Karpas-422 (cell line): ENCODE measurements at places on chromosomes 16 and 17.

DNA sequence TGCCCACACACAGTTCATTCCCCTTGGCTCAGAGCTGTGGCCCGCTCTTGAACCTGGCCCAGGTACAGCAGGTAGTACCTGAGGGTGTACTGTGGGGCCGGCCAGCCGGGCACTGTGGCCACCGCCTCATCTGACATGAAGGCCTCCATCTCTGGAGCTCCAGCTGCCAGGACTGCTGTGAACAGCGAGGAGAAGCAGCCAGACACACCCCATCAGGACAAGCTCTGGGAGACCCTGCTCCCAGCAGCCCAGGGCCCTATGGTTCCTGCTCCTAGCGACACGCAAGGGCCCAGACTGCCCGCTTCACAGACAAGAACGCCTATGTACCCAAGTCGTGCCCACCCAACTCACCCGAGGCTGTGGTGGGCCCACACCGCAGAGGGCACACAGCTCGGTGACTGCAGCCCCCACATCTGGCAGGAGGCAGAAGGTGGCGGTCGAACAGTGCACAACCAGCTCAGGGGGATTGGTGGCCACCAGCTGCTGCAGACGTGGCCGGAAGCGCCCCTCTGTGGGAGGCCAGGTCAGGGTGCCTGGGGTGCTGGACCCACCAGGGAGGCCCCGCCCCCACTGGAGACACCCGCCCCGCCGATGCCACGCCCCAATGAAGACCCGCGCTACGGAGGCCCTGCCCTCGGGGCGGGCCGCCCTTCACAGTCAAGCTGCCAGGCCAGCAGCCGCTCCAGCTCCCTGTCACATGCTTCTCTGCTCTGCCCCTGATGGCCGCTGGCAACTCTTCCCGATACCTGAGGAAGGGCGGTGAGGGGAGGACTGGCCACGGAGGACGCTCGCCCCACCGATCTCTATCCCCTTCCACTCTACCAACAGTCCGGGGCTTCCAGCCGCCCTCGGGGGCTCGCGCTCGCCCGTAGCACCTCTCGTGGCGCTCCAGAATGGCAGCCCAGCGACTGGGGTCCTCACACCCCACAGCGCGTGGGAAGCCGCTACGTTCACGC, 1.1 kb upstream of the STUB1 start:
- peak; percentile 85 for DNase-seq

DNA sequence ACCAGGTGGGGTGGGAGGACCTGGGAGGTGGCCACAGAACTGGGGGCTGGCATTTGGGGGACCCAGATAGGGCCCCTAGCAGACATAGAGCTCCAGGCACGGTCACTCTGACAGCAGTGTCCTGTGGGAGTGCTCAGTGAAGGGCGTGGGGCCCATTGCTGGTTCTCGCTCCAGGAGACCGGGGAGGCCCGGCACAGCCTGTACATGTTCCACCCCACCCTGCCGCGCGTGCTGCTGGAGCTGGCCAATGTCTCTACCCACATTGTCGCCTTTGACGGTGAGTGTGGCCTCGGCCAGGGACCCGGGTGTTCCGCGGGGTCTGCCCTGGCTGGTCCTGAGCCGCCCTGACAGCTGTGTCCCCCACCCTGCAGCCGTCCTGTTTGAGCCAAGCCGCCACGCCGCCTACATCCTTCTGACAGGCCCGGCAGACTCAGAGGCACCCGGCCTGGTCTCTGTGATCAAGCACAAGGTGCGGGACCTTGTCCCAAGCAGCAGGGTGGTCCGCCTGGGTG, 11.2 kb downstream of the RGS11 start:
- no peak for DNase-seq

- peak; percentile 99 for DNase-seq
These were observed 59.1 kb downstream of the OR1D5 start for GRCh38 chr17:3004150-3004801.

GRCh38 chr16:30731411-30731810, 16.8 kb upstream of the PHKG2 start:
- no peak for DNase-seq

DNA sequence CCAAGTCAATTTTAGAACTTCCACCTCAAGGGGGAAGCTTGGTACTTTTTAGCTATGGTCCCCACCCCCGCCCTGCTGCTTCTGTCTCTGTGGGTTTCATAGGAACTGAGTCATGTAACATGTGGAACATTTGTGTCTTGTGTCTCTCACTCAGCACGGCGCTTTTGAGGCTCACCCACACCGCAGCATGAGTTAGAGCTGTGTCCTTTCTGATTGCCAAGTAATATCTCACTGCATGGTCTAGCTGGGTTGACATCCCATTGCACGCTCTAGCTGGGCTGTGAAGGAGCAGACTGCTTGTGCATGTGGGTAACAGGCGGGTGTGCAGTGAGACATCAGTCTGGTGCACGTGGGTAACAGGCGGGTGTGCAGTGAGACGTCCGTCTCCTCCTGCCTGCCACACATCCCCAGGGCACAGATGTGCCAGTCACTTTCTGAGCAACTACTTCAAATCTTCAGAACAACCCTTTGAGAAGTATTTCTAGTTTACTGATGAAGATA, 26.4 kb upstream of the SLC7A5 start:
- DNase-seq: peak; percentile 45

DNA sequence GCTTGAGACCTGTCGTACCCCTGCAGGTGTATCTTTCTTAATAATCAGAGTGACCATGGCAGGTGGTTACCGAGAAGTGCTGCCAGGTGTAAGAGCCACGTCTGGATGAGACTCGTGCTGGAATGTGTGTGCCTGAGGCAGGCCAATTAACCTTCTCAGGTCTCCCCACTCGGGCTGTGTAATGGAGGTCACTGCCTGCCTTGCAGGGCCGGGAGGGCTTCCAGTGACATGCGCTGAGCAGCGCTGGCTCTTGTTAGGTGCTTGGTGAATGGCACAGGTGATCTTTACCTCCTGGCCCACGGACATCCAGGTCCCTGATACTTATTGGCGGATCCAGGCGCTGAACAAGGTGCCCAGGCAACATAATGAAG, 4.6 kb upstream of the GSE1 start:
- DNase-seq: no peak

DNA sequence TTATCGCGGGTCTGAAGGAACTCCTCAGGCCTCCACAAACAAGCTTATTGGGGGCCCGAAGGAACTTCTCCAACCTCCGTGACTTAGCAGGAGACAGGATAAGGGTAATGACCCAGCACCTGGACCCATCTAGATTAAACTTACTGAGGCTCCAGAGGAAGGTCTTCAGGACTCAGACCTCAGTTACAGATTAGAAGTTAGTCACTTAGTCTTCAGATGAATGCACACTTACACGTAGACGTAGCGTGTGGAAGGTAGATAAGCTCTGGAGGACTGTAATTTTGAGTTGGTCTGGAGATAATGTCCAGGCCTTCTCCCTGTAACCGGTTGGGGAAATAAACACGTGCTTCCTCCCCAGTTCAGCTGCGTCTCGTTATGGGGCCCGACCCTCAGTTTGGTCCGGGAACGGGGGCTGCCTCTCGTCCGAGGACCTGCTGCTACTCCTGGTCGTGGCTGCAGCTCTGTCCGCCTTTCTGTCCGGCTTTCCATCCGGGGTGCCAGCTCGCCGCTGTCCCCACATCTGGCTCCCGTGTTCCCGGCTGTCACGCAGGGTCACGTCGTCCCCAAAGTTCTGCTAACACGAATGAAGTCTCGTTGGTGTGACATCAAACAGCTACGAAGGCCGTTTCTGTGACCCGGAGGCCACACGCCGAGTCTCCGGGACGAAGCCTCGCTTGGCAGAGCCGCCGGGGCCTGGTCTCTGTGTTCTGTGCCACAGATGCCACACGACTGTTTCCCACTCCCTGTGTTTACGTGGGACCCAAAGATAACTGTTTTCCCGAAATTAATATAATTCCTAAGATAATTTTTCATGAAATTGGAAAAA, 11.8 kb upstream of the SECTM1 start:
- no peak for DNase-seq

DNA sequence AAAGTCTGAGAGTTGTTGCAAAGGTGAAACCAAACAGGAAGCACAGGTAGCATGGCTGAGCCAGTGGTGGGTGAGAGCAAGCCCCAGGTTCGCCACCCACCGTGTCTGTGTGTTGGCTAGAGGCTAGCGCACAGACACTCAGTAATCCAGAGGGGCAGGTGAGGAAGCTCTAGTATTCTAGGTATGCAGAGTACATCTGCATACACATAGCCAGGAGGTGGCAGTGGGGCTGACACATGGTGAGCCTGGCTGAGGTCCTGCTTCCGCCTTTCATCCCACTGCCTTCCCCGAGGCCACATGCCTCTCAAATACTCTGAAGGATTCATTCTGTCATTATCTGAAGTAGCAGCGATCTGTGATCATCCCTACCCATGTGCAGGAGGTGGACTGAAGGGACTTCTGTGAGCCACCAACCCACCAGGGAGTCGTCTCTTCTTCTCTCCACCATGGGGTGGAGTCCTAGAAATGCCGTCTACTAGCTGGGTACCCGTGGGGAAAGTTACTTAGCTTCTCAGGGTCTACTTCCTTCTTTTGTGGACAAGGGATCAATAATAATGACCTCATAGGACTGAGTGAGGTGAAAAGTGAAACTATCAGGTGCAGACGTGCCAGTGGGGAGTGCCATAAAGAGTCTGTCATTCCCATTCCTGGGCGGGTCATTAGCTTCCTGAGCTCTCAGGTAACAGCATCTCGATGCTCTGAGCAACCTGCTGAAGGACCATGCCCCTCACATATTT, 36.0 kb upstream of the ICAM2 start:
- peak; percentile 42 for DNase-seq

DNA sequence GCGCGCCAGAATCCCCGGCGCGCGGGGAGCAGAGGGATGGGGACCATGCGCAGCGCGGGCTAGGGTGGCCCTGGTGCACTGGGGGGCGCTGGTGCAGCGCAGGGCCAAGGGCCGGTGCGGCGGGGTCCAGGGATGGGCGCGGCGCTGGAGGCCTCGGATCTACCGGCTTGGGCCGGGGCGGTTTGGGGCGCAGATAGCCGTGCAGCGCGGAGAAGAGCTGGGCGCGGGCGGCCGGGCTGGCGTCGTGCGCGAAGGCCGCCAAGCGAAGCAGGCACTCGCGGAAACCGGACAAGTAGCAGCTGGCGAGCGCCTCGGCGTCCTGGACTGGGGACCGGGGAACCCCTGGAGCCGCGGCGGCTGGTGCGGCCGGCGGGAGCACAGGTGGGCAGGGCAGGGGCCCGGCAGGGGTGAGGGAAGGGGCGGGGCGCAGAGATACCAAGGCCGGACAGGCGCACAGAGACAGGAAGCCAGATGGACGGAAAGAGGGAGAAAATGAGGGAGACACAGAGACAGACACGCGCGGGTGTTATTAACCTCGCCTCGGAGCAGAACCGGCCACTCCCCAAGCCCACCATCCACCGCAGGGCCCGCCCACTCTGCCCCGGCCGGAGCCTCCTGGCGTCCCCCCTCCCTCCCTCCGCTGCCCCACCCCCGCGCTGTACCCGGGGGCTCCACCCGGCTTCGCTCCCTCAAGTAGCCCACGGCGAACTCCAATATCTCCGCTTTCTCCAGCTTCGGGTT, 2.1 kb downstream of the HES7 start:
- peak; percentile 89 for DNase-seq

GRCh38 chr17:6497496-6498221, 53.4 kb downstream of the PIMREG start:
- no peak for DNase-seq

DNA sequence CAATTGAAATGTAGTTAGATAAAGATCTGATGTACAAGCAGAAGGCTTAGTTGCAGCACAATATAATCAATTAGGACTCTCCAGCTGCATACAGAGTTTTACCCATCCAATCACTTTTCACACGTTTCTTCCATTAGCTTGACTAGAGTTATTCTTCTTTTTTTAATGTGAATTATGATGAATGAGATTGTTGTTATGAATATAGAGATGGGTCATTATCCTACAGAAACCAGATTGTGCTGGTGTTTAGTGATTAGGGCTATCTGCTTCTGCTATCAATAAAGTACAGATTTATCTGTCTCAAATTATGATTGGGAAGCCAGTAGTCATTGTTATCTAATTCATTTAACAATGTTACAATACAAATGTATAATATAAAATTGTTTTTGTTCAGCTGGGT, 221.4 kb upstream of the TBX2 start:
- DNase-seq: no peak
